ENCODE measurements at places on chromosomes 13 and 19.

GRCh38 chr19:56174550-56174949 is 1.3 kb upstream of the GALP start:
- DNase-seq: no peak

DNA sequence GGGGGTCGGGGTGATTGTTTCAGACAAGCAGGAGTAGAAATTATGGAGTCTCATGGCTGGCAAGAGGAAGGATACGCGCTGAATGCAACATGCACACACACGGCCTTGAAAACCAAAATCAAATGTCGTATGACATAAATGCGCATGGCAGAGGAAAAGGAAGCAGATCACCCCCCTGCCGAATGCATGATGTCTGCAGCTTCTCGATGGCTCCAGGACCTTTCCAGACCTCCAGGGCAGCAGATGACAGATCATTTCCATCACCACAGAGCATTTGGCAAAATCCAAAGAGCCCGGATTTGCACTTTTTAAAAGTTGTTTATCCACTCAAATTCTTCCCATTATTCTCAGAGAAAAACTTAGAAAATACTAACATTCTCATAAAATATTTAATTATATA is 211.7 kb downstream of the NHLRC3 start:
- peak; percentile 38 for DNase-seq

- peak; percentile 77 for DNase-seq
Observed at GRCh38 chr19:45404557-45405434, at the start of gene PPP1R13L. Gene PPP1R13L, minus strand, starts transcription at chr19:45405069. Its CDS starts 6,751 bp downstream, at chr19:45398318.

GRCh38 chr19:47230054-47230920 is 712 bp downstream of the BBC3 start:
- no peak for DNase-seq

- DNase-seq: no peak
Observed at GRCh38 chr13:32594157-32594738, 8.0 kb downstream of the PDS5B start.

DNA sequence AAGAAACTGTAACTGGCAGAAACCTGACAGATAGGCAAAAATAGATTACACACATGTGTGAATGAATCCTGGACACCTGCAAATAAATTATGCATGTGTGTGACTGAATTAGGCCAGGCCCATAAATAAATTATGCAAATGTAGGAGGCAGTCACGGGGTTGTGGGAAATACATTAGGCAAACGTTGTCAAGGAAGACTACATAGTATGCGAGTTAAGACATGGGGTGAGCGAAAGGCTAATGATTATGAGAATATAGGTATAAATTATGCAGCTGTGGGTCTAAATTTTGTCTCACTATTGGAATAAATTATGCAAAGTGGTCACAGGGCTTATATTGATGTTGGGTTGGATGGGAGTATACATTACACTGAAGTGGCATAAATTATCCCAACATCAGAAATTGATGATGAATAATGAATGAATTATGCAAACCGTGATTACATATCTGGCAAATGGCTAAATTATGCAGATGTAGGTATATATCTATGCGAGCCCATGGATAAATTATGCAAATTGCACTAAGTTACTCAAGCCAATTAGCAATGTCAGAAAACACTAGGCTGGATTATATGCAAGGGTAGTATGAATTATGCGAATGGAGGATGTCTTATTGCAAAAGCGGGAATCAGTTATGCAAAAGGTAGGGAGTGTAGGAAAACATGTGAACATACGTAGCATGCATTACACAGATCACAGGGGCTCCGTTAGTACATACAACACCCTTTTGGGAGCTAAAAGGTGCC is 6.8 kb downstream of the SLC8A2 start:
- DNase-seq: no peak

- DNase-seq: no peak
Observed at GRCh38 chr13:73715911-73716510, 418.2 kb downstream of the KLF12 start.

DNA sequence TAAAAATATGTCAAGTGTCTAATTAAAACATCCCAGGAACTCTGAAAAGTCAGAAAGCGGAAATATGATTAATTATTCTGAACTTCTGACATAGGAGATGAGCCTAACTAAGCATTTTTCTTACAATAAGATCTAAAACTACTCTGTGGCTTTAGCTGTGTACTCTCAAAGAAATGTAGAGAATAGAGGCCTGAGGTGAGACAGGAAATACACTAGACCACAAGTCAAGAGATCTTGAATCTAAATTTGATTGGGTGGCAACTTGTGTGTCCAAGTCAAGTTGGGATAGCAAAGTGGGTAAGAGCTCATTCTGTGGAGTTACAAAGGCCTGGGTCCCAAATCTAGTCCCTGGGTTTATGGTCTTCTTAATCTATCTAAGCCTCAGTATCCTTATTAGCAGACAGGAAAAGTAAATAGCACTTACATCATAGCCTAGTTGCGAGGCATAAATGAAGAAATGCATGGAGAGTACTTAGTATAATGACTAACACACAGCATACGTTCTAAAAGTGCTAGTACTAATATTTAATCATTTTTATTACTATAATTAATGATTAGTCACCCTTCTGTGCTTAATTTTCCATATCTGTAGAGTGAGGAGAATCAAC is 9.4 kb upstream of the LRRC63 start:
- no peak for DNase-seq

GRCh38 chr13:39951301-39951700 is 295.8 kb downstream of the COG6 start:
- no peak for DNase-seq

GRCh38 chr13:48624858-48625257 is 28.9 kb upstream of the CYSLTR2 start:
- no peak for DNase-seq

DNA sequence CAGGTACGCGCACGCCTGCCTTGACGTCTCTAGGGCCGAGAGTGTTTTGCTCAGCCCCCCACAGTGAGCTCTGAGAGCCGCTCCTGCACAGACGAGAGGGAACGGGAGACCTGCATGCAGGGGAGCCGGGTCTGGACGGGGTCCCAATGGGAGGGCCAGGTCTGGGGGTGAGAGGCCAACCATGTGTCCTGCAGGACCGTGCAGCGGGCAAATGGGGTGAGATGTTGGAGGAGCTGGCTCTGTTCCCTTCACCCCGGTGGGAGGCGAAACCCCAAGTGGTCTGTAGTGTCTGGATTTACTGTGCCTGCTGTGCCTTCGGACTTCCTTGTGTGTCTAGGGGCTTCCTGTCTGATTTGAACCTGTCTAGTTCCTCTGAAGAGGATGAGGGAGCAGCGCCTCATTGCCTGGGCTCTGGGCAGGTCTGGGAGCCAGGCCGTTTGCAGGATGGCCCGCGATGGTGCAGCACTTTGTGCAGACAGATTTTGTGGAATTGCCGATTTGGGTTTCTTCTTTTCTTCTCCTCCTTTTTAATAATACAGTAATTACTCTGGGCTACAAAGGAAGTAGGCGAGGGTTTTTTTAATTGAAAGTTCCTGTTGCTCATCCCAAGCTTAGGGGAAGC is 2.1 kb downstream of the CSNK1G2 start:
- no peak for DNase-seq

GRCh38 chr19:57083711-57084110 is 36.1 kb upstream of the USP29 start:
- DNase-seq: no peak

DNA sequence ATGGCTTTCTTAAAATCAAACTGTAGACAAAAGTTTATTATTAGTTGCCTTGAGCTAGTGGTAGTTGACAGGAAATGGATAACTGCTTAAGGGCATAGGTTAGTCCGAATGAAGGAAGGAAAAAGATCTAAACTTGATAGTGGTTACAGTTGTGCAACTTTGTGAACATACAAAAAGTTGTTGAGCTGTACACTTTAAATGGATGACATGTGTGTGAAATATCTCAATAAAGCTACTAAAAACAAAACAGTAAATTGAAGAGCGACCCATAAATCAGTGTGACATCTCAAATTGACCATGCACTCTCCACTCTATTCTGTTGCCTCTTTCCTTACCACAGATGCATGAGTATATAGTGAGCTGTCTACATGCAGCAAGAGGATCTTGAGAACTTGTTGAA is 1757.8 kb downstream of the PCDH9 start:
- DNase-seq: no peak

DNA sequence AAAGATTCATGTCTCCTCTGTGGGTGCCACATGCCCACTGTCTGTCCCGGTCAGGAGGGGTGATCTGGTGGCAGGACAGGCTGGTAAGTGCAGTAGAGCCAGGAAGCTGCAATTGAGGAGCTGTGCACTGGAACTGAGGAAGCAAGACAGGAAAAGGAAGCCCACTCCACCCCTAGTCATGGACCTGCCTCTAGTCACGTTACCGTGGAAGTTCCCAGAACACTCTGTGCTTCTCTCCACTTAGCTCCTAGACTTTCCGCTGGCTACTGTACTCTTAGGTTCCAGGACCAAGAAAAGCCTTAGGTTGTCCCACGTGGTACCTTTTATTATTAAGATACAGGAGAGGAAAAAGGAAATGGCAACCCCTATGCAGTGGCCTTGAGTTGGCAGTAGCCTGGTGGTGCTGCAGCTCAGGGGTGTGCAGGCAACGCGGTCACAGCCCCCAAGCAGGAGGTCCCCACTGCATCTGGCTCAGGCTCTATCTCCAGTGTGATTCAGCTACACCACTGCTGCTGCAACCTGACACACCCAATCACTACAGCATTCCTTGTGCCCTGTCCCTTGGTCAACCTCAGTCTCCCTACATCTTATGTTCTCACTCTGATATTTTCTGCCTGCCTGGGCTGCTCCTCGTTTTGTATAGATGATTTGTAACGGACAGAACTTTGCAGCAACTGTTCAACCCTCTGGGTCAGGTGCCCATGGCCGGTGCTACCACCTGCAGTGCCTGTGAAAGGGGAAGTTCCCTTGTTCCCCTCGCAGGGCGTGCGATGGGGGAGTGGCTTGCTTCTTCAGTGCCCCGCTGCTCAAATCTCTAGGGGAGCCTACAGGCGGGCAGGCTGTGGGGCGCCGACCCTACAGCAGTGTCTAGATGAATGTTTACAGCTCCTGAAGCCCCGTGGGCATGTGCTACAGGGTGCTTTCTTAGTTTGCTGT is 24.4 kb upstream of the GPR12 start:
- DNase-seq: no peak

DNA sequence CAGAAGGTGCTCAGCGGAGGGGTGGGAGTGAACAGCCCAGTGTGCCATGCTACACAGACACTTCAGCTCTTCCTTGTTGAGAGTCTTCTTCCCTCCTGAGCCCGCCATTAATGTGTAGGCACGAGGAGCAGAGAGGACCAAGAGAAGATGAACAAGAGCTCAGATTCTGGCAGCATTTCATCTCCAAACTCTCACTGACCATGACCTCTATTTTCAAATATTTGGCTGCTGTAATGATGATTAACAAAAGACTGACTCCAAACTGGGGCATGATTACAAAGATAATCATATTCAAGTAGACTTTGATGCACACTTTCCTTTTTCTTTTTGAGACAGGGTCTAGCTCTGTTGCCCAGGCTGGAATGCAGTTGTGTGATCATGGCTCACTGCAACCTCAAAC is 236.5 kb downstream of the DCLK1 start:
- no peak for DNase-seq

DNA sequence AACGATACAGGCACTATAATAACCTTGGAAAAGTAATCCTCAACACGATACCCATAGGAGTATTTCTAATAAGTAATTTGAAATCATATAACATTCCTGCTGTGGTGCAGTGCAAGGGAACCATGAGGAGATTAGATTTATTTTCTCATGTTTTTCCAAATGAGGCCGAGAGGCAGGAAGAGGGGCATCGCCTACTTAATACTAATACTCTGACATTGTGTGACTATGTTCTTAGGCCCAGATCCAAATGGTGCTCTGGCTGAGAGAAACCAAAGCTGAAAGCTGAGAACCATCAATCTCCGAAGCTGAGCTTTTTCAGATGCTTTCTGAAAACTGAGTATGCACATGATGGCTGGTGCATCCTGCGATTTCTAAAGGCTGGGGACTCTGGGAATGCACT is 248.0 kb upstream of the MAB21L1 start:
- no peak for DNase-seq

- peak; percentile 58 for DNase-seq
Observed at GRCh38 chr19:42433503-42434260, 6.5 kb upstream of the LIPE start.

DNA sequence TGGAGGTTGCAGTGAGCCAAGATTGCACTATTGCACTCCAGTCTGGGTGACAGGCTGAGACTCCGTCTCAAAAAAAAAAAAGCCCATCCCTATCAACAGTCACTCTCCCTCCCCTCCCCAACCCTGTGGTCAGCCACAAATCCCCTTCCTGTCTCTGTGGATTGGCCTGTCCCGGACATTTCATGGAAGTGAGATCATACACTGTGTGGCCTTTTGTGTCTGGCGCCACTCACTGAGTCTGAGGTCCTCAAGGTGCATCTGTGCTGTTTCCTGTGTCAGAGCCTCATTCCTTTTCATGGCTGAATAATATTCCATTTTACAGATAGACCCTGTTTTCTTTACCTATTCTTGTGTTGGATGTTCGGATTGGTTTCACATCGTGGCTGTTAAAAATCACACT is 149.5 kb downstream of the PTPRS start:
- no peak for DNase-seq

DNA sequence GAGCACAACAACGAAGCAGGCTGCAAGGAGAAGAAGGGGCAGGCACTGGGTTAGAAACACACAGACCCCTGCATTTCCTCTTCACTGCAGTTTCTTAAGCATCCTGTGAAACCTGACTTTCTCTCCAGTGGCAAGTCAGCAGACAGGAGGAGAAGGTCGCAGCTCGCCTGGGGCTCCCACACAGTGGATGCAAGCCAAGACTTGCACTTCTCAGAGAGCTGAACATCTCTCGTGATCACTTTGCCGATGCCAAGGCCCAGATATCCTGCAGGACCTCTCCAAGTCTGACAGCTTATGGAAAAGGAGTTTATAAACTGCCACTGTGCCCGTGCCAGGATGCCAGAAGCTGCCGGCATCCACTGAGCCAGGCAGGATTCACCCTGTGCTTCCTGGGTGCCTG is 18.4 kb downstream of the TMEM272 start:
- peak; percentile 54 for DNase-seq

- no peak for DNase-seq
Observed at GRCh38 chr19:52936954-52937325, 13.7 kb upstream of the ZNF888 start.
